Naive thymus-derived CD8-positive, alpha-beta T cell (primary cell): ENCODE measurements at places on chromosomes 3 and 15. TPM values are rescaled to one million over a fixed set of nuclear protein-coding genes. Genes with fewer than 3 reads are reported as not detected.
A peak's percentile ranks its signal among the peaks of the same experiment; 100 is the strongest.

The FYCO1 gene
- 1.7 TPM for polyA plus RNA-seq

The AP3B2 gene
- 0.20 TPM for polyA plus RNA-seq

The HYKK gene
- 5.9 TPM for polyA plus RNA-seq

DNA sequence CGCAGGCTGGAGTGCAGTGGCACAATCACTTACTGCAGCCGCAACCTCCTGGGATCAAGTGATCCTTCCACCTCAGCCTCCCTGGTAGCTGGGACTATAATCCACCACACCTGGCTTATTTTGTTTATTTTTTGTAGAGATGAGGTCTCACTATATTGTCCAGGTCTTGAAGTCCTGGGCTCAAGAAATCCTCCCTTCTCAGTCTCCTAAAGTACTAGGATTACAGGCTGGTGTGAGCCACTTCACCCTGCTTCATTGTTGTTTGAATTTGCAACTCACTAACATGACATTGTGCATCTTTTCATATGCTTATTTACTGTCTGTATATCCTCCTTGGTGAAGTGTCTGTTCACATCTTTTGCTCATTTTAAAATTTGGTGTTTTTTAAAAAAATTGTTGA, 10.1 kb downstream of the PARP15 start:
- no peak for DNase-seq
- H3K4me1 ChIP-seq, result peaks cover 17% of the 10 kb centered on the region
- H3K27ac ChIP-seq, result no peak overlapping the region
- no peaks in the 10 kb centered on the region for H3K27me3 ChIP-seq
- no peak overlapping the region for H3K4me3 ChIP-seq
- H3K36me3 ChIP-seq, result peaks cover 41% of the 10 kb centered on the region

DNA sequence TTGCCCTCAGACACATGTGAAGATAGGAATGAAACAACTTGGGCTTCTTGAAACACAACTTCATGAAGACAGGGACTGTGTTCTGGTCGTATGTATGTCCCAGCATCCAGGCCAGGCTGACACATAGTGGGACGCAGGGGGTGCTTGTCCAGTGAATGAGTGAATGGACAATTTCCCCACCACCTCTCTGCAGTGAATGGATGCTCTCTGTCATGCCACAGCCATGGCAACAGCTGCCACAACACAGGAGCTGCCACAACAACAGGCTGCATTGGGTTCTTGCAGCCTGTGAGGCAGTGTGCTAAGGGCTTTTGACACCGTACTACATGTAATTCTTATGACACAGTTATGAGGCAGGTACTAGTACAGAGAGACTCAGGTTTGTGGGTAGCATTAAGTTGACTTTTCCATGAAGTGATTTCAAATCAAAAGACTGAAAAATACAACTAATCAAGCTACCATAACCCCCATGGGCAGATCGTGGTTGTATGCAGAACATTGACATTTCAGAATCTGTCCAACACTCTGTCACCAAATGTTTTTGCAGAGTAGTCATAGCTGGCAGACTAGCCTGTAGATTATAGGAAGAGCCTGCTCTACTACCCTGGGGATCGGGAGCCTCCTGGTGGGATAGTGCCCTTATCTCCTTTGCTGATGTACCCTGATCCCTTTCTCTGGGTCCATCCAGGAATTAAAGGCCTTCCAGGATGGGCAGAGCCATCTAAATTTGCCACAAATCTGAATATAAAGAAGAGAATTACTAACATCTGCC, 40.8 kb downstream of the CLSTN2 start:
- no peaks in the 10 kb centered on the region for H3K27me3 ChIP-seq
- no peak overlapping the region for H3K4me3 ChIP-seq
- no peaks in the 10 kb centered on the region for H3K36me3 ChIP-seq
- DNase-seq, result no peak
- no peak overlapping the region for H3K27ac ChIP-seq

DNA sequence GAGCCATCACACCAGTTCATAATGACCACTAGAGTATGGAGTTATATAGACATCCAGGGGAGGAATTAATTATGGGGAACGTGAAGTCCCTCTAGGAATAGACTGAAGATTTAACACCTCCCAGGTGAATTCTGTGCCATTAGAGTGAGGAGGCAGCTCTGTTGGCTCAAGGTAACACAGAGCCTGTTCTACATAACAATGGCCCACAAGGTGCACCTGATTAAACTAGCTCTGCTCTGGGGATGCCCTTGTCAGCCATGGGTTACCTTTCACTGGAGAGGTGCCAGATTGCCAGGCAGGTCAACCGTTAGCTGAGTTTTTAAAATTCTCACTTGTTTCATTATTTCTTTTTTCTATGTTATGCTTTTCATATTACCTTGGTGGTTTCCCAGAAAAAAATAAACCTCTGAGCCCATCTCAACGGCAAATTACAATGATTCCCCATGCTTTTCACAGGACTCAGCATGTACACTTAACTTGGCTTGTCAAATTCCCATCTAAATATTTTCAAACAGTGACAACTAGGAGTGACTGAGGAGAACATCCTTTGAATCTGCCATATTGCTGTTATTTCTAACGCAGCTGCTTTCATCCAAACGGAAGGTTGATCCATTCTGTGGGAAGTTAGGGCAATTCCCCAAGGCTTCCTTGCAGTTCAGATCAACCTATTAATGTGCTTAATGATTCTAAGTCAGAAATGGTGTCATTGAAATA, 512.9 kb downstream of the MCTP2 start:
- H3K27ac ChIP-seq, result no peak overlapping the region
- peaks cover 6% of the 10 kb centered on the region for H3K27me3 ChIP-seq
- no peaks in the 10 kb centered on the region for H3K4me1 ChIP-seq
- H3K36me3 ChIP-seq, result no peaks in the 10 kb centered on the region
- no peak for DNase-seq
- no peak overlapping the region for H3K4me3 ChIP-seq

DNA sequence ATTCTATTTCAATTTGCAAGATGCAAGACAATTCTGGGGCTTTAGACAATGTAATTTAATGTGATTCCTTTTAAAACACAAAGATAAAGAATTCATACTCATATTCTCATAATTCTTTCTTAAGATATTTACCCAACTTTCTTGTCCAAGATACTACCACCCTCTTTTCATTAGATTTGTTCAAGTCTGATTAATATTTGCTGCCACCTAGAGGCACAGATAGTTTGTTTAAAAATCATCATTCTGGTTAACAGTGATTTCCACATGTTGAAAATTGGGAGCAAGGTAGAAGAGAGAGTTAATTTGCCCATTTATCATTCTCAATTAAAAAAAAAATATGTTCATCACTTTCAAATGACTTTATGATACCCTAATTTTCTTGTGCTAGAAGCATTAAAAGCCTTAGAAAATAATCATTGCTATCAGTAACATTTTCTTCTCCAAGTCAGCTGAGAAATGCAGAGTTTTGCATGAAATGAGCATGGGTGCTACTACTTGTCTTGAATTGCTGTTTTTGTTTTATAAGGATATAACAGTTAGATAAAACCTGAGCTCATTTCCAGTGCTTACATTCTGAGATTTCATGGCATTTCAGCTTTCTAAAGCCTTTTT, 11.6 kb downstream of the TAMM41 start:
- DNase-seq, result no peak
- no peak overlapping the region for H3K27ac ChIP-seq
- H3K27me3 ChIP-seq, result no peaks in the 10 kb centered on the region
- no peak overlapping the region for H3K4me3 ChIP-seq

DNA sequence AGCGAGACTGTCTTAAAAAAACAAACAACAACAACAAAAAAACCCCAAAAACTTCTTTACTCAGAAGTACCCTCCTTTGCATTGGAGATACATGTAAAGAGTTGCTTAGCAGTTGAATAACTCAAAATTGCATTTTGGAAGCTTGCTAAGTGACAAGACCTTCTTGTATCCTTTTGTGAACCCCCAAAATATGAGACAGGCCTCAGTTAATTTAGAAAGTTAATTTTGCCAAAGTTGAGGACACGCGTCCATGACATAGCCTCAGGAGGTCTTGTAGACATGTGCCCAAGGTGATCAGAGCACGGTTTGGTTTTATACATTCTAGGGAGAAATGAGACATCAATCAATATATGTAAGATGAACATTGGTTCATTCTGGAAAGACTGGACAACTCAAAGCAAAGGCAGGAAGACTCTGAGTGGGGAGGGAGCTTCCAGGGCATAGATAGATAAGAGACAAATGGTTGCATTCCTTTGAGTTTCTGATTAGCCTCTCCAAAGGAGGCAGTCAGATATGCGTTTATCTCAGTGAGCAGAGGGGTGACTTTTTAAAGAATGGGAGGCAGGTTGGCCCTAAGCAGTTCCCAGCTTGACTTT, 1.7 kb upstream of the ARF4 start:
- peaks cover 44% of the 10 kb centered on the region for H3K4me1 ChIP-seq
- DNase-seq, result no peak
- no peaks in the 10 kb centered on the region for H3K27me3 ChIP-seq
- H3K4me3 ChIP-seq, result peak overlapping the region; percentile 97
- H3K27ac ChIP-seq, result peak overlapping the region; percentile 97
- H3K36me3 ChIP-seq, result peaks cover 13% of the 10 kb centered on the region

GRCh38 chr15:70933411-70933810, 40.8 kb downstream of the LRRC49 start:
- H3K4me1 ChIP-seq, result no peaks in the 10 kb centered on the region
- H3K36me3 ChIP-seq, result peaks cover 3% of the 10 kb centered on the region
- DNase-seq, result no peak
- H3K27ac ChIP-seq, result no peak overlapping the region

DNA sequence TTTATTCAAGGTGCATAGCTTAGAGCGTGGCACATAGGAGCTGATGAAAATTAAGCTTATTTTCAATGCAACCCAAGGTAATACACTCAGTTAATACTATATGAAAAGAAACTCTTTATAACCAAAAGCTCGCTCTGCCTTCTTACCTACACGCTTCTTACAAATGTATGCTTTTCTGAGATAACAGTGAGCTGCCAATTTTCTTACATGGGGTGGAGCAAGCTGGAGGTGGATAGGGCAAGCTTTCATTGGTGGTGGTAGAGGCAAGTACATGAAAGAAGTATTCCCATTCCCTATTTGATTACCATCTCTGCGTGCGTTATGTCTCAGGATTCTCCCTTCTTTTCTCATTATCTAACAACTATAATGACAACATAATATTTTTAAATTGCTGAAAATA, 8.9 kb downstream of the DZIP3 start:
- no peak overlapping the region for H3K27ac ChIP-seq
- H3K4me3 ChIP-seq, result no peak overlapping the region
- peaks cover 53% of the 10 kb centered on the region for H3K4me1 ChIP-seq
- no peak for DNase-seq
- no peaks in the 10 kb centered on the region for H3K36me3 ChIP-seq

- H3K27ac ChIP-seq, result no peak overlapping the region
- no peak for DNase-seq
- H3K27me3 ChIP-seq, result no peaks in the 10 kb centered on the region
- no peak overlapping the region for H3K4me3 ChIP-seq
- no peaks in the 10 kb centered on the region for H3K36me3 ChIP-seq
- no peaks in the 10 kb centered on the region for H3K4me1 ChIP-seq
Measured at GRCh38 chr3:111210866-111211564, 139.4 kb downstream of the NECTIN3 start.

DNA sequence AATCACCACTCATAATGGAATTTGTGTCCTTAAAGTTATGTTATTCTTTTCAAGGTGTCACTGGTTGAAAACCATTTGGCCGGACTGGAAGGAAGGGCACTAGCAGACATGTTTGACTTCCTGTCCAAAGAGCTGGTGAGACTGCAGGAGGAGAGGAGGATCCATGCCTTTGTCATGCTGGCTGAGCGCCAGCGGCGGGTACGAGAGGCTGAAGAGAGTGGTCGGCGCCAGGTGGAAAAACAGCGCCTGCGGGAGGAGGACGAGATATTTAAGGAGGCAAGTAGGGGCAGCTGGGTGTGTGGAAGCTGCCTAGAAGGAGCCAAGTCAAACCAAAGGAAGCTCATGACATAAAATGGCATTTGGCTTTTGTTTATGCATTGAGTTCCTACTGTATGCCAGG, 38.0 kb upstream of the NR1I2 start:
- H3K36me3 ChIP-seq, result no peaks in the 10 kb centered on the region
- H3K27me3 ChIP-seq, result peaks cover 29% of the 10 kb centered on the region
- H3K4me1 ChIP-seq, result no peaks in the 10 kb centered on the region
- H3K4me3 ChIP-seq, result no peak overlapping the region
- DNase-seq, result no peak

- H3K4me1 ChIP-seq, result peaks cover 20% of the 10 kb centered on the region
- H3K27me3 ChIP-seq, result no peaks in the 10 kb centered on the region
- H3K4me3 ChIP-seq, result peak overlapping the region; percentile 95
- H3K36me3 ChIP-seq, result no peaks in the 10 kb centered on the region
Measured at GRCh38 chr3:53046171-53047170, 598 bp upstream of the SFMBT1 start.

GRCh38 chr3:148243609-148244008, 454.1 kb upstream of the AGTR1 start:
- DNase-seq, result no peak
- H3K36me3 ChIP-seq, result no peaks in the 10 kb centered on the region
- no peak overlapping the region for H3K27ac ChIP-seq
- no peak overlapping the region for H3K4me3 ChIP-seq
- H3K27me3 ChIP-seq, result peaks cover 8% of the 10 kb centered on the region

DNA sequence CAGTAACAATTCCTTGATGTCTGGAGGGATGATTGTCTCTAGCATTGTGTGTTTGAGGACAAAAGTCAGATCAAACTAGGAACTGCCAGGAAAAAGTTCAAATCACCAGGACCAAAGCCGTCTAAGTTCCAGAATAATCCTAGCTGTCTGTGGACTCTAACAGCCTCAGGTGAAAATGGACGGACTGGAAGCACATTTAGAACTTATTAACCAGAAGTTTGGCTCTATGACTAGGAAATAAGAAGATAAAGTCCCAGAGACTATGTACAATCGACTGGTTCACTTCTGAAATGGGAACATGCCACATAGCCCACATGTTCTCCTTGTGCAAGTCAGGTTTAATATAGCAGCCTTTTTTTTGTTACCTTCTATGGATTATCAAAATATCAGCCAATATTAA, 50.6 kb upstream of the SGO1 start:
- no peaks in the 10 kb centered on the region for H3K4me1 ChIP-seq
- H3K36me3 ChIP-seq, result no peaks in the 10 kb centered on the region
- H3K4me3 ChIP-seq, result no peak overlapping the region
- DNase-seq, result no peak

DNA sequence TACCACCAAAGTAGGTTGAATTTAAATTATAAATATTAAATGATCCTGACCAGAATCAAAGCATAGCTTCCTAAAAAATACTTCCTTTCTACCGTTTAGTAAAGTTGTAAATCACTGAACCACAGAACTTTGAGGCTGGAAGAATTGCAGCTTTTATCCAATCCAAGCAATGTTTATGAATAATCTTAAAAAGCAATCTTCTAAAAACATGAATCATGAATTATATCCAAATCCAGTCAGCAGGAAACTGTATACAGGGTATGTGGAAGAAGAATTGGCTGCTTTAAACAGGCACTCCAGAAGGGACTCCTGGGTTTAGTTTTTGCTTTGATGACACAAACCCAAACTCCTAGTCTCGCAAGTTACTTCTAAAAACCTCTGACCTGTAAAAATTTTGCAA, 30.2 kb downstream of the HEG1 start:
- no peaks in the 10 kb centered on the region for H3K27me3 ChIP-seq
- H3K4me1 ChIP-seq, result peaks cover 16% of the 10 kb centered on the region
- H3K4me3 ChIP-seq, result no peak overlapping the region
